ENCODE measurements at places on chromosomes 7 and 10.

GRCh38 chr7:158812684-158813083 lies 16.6 kb downstream of the ESYT2 start:
- DNase-seq = no peak

GRCh38 chr7:54882694-54883093 lies 123.7 kb upstream of the SEC61G start:
- DNase-seq = no peak

- no peak for DNase-seq
Measured at GRCh38 chr7:110688908-110689307, 402.0 kb upstream of the LRRN3 start.

DNA sequence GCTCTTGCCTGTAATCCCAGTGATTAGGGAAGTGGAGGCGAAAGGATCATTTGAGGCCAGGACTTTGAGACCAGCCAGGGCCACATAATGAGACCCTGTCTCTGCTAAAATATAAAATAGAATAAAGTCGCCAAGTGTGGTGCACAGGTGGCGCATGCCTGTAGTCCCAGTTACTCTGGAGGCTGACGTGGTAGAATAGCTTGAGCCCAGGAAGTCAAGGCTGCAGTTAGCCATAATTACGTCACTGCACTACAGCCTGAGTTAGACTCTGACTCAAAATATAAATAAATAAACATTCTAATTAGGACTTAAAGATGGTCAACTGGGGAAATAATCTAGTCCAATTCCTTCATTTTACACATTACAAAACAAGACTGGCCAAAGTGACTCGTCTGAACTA lies 768 bp downstream of the CHCHD2 start:
- DNase-seq = peak; percentile 80

GRCh38 chr10:121323443-121323842 lies 274.8 kb downstream of the FGFR2 start:
- no peak for DNase-seq

DNA sequence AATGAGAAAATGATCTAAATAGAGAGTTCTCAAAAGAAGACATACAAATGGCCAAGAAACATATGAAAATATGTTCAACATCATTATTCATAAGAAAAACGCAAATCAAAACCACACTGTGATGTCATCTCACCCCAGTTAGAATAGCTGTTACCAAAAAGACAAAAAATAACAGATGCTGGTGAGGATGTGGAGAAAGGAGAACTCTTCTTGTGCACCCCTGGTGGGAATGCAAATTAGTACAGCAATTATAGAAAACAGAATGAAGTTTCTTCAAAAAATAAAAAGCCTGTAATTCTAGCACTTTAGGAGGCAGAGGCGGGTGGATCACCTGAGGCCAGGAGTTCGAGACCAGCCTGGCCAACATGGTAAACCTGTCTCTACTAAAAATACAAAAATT lies 199.3 kb downstream of the PARD3 start:
- DNase-seq = no peak

GRCh38 chr10:71835671-71836595 lies 15.1 kb downstream of the PSAP start:
- DNase-seq = no peak

- DNase-seq = no peak
Measured at GRCh38 chr10:121080281-121080891, 229.2 kb downstream of the WDR11 start.

DNA sequence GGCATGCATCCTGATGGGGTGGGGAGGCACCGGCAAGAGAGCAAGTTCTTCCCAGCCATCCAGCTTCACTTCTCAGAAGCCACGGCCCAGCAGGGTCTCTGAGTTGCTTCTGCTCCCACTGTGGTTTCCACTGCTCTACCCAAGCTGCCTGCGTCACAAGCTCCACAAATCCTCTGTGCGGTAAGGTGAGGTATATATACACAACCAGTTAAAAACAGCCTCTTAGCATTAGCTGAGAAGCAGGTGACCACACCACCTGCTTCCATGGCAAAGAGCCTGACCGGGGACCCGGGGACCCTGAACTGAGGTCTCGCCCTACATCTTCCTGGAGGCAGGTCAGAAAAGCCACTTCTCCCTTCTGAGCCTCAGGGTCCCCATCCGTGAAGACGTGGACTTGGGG lies 46.9 kb upstream of the NPFFR1 start:
- no peak for DNase-seq

GRCh38 chr7:32941681-32942414 lies 15.4 kb upstream of the FKBP9 start:
- no peak for DNase-seq

- DNase-seq = peak; percentile 94
Measured at GRCh38 chr7:23473844-23474093, 3.5 kb upstream of the IGF2BP3 start.

DNA sequence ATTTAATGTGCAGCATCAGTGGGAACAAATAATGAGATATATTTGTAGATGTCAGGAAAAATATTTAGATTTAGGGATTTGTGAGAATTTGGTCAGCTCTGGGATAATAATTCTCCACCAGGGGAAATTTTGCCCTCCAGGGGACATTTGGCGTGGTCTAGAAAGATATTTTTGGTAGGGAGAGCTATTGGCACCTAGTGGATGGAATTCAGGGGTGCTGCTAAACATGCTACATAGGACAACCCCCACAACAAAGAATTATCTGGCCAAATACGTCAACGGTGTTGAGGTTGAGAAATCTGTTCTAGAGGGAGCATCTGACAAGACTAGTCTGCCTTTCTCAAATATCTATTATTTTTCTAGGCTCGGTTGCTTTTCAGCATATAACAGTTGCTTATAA lies 2.1 kb downstream of the ADK start:
- no peak for DNase-seq

DNA sequence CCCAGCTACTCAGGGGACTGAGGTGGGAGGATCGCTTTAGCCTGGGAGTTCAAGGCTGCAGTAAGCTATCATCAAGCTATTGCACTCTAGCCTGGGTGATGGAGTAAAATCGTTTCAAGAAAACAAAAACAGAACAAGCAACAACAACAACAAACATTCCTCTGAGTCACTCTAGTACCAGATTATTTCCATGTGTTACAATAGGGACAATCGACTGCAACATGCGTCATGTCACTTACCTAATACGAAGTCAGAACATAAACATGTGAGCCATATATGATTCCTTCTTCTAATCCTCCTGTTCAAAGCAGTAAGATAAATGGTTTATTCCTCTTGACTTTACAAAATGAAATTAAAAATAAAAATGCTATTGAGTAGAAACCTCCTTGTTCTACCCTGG lies 57.3 kb downstream of the ZNF438 start:
- no peak for DNase-seq

GRCh38 chr7:65798111-65799075 lies 74.5 kb upstream of the VKORC1L1 start:
- DNase-seq = peak; percentile 51

GRCh38 chr10:48475943-48476278 lies 129.0 kb downstream of the ARHGAP22 start:
- DNase-seq = no peak

DNA sequence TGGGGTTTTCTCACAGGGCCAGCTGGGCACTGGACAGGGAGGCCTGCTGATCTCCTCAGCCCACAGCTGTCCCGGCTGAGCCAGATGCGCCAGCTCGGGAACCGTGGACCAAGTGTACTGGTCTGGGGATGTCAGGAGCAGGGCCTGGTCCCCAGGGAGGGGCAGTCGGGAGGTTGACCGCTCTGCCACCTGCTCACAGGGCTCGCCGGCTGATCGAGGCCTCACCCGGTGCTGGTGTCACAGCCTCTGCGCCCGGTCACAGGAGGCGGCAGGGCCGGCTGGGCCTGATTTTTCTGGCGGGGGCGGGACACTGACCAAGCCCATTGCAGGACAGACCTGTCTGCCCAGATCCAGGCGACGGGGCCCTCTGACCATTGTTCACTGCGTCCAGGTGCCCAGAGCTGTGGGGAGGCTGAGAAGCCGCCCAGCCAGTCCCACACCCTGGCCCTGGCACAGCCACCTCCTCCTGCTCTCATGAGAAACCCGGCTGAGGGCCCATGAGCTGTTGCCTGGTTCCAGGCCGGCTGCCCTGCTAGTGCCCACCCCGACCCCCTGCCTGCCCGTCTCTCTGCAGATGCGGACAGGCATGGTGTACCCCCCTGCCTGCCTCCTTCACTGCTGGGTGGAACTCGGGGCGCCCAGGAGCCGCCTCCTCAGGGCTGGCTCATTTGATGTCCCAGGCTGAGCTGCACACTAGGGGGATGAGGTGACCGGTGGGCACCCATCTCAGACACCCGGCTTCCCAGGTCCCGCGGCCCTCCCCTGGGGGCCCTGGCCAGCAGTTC lies 3.0 kb upstream of the TMEM184A start:
- DNase-seq = no peak

- DNase-seq = no peak
Measured at GRCh38 chr7:29574659-29575058, 11.0 kb downstream of the PRR15 start.

DNA sequence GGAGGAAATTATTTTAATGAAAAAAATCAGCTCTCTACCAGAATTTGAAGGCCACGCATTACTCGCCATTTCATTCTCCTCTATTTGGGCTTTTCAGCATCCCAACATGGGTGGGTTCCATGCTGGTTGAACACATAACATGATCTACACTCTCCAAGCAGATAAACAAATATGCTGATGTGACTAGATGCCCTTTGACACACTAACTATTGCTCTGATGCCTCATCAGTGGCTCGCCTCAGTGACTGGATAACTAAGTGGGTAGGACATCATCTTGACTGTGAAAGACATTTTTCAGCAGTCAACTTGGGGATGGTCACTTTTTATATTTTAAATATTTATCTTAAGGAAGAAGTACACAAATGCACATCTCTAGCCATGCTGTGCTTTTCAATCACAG lies 113.9 kb upstream of the LAMB4 start:
- peak; percentile 31 for DNase-seq

DNA sequence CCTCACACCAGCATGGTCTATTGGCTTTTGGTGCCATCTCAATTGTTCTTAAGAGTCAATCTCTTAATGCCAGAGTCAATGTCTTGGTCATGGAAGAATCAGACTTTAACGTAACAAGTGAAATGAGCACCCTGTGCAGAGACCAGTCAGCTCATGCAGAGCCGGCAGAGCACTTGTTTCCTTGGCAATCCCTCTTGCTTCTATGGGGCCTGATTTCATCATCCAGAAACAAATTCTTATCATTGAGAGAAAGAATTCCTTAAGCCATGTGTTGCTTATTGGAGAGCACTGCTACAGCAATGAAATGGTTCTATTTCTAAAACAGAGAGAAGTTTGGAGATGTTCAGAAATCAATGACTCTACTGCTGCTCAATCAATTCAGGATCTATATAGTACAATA lies 212.8 kb downstream of the IPMK start:
- no peak for DNase-seq

DNA sequence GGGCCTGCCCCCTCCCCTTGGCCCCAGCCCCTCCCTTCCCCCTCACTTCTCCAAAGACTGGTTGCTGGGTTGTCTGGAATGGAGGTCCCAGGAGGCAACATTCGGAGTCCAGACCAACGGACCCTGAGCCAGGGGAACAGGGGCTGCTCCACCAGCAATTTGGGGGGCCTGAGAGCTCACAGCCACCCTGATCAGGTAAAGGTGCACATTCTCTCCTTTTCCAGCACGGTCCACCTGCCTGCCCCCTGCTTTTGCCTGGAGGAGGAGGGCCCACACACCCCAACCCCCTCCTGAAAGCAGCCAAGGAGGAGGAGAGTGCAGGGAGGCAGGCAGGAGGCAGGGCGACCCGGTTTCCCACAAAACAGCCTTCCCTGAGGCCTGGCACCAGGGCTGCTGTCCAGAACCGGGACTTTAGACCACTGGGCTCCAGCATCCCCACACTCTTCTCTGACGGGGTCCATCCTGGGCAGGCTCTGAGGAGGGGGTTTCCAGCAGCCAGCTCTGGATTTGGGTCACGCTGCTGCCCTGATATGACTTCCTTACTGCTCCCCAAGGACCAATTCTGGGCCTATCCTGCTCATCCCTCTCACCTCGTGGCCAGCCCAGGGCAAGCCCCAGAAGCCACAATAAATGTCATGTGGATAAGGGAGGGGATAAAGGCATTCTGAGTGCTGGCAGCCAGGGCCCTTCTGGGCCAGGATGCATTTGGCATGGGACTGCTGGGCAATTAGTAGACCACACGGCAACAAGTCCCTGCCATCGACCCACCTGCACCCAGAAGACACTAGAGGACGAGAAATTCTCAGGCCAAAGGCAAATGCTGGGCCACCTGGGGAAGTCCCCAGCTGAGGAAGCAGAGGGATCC lies 1.1 kb upstream of the CAMK2B start:
- DNase-seq = no peak

DNA sequence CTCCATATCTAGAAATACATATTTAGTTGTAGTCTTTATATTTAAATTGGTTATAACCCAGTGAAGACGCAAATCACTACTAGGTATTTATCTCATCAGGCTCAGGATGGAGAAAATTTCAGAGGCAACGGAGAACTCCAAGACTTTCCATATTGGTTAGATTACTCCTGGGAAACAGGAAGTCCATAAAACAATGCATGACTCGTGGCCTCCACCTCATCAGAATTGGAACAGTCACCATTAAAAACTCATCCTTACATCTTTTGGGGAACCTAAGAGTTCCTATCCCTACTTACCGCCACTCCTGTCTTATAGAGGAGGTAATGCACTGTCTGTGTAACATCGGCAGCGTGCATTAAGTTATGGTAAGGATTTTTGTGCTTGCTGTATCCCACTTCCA lies 177.6 kb downstream of the PPP1R17 start:
- DNase-seq = no peak

DNA sequence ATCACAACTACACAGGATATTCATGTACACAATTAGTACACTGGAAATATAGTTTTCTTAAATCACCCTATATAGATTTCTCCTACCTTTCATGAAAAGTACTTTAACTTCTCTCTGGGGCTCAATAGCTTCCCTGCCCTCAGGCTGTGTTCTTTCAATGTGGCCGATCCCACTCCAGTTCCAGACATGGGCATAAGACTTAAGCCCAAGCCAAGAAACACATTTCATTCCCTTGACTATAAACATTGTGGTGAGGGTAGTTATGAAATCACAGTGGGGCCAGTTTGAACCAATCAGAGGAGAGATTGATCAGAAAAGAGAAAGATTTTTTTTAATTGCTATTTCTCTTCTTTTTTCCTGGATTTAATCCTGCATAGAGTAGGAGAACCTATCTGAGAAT lies 904.6 kb upstream of the SORCS1 start:
- DNase-seq = no peak

- no peak for DNase-seq
Measured at GRCh38 chr7:141587304-141587703, 36.1 kb downstream of the AGK start.

GRCh38 chr7:39095875-39096619 lies 118.3 kb downstream of the POU6F2 start:
- no peak for DNase-seq
